ENCODE measurements at places on chromosomes 6 and 20.

- DNase-seq, result no peak
Observed at GRCh38 chr6:56230976-56231566, 16.3 kb downstream of the COL21A1 start.

GRCh38 chr6:19309661-19310060 lies 527.5 kb upstream of the ID4 start:
- DNase-seq, result no peak

DNA sequence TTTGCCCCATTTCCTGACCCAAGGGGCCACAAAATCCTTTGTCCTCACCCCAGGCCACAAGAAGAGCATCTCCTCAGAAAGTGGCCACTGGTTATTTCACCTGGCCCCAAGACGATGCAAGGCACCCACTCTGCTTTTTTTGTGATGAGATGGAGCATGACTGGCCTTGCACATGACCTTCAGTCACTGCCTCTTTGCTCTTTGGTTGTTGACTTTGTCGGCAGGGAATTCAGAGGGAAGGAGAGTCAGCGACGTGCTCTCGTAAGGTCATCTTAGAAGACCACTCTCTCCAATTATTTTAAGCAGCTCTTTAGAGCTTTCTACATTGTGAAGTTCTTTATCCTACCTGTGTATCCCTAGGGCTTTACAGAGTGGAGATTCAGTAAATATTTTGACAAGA lies 306.7 kb downstream of the PLCB1 start:
- DNase-seq, result no peak

DNA sequence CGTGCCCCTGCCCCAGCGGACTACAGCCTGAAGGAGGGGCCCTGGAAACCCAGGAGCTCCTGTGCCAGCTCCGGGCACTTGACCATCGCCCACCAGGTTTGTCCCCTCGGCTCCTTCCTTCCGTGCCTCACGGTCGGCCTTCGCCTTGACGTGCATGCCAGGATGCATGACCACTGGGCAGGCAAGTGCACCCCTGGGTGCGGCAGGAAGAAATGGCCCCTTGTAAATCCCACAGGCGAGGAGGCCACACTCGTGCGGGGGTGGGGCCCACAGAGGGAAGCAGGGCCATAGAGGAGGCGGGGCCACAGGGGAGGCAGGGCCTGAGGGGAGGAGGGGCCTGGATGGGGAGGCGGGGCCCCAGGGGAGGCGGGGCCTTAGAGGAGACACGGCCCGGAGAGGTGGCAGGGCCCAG lies 81.7 kb downstream of the YTHDF1 start:
- DNase-seq, result no peak

DNA sequence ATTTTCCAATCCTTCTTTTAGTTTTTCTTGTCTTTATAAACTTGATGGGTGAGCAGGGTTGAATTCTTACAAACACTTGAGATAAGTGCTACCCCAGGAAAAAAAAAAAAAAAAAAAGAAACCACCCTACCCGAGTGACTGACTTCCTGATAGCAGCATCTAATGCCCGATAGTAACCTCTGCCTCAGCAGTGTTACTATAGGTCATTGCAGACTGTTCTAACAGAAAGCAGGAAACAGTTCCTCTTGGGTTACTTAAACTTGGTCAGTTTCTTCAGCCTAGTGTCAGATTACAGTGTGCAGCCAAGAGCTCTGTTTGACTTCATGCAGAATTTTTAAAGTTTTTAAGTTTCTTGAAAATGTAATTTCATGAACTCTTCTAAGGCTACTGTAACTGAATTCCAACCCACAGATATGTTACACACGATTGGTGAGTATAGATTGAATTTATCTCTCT lies 2.1 kb downstream of the MYLIP start:
- peak; percentile 31 for DNase-seq

GRCh38 chr6:154887051-154887450 lies 108.1 kb upstream of the TIAM2 start:
- DNase-seq, result no peak

Data from memory B cell (primary cell).